Glutamatergic neuron (in vitro differentiated cells): ENCODE measurements at places on chromosomes 12 and 14.

- no peaks in the 10 kb centered on the region for H3K36me3 ChIP-seq
- H3K4me3 ChIP-seq = no peak overlapping the region
- H3K4me1 ChIP-seq = peaks cover 7% of the 10 kb centered on the region
- no peak overlapping the region for H3K27ac ChIP-seq
- DNase-seq = no peak
- H3K27me3 ChIP-seq = peaks cover 6% of the 10 kb centered on the region
Measured at GRCh38 chr12:13093848-13094220, 9.6 kb downstream of the GSG1 start.

DNA sequence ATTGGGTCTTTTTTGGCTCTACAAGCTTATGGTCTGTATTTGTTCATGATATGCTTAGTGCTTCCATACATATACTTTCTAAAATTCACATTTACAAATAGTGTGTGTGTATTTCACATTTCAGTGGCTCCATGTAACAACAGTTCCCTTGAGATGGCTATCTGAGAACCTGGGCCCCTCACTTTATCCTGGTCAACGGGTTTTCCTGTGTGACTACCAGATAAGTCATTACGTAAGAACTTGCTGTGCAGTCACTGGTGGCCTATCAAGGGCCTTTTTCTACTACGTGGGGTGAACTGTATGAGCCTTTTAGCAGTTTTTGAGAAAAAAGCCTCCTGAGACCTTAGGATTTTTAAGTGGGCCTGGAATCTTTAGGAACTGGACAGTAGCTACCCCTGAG, 454.1 kb downstream of the PCNX1 start:
- no peak overlapping the region for H3K27ac ChIP-seq
- H3K4me1 ChIP-seq = peaks cover 7% of the 10 kb centered on the region
- no peak overlapping the region for H3K4me3 ChIP-seq
- no peak for DNase-seq
- no peaks in the 10 kb centered on the region for H3K36me3 ChIP-seq
- peaks cover 1% of the 10 kb centered on the region for H3K27me3 ChIP-seq

DNA sequence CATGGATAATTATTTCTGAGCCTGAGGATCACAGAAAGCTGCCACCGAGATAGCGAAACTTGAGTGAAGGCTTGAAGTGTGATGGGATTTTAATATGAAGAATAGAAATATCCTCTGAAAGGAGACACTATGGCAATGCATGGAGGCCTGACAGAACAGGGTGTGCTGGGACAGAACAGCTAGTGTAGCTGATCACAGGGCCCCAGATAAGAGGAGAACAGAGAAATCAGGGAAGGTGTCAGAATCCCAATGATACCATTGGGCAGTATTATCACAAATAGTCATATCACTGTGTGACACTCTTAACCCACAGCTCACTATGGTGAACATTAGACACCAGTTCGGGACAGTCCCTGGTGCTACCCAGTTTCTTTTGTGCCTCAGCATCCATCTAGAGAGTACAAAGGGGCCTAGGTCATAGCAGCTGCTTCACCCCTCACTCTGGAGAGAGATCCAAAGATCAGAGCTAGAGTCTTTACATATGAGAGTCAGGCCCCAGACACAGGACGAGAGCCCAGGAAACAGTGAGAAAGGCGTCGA, 506 bp upstream of the OR10P1 start:
- no peak overlapping the region for H3K27ac ChIP-seq
- H3K4me1 ChIP-seq = no peaks in the 10 kb centered on the region
- H3K27me3 ChIP-seq = peaks cover 3% of the 10 kb centered on the region
- H3K36me3 ChIP-seq = peaks cover 8% of the 10 kb centered on the region
- H3K4me3 ChIP-seq = no peak overlapping the region

GRCh38 chr12:126588586-126589249, 1523.5 kb downstream of the AACS start:
- no peaks in the 10 kb centered on the region for H3K27me3 ChIP-seq
- no peaks in the 10 kb centered on the region for H3K36me3 ChIP-seq
- no peak overlapping the region for H3K27ac ChIP-seq
- DNase-seq = no peak

GRCh38 chr14:95850429-95850828, 26.2 kb upstream of the TUNAR start:
- H3K27ac ChIP-seq = no peak overlapping the region
- H3K27me3 ChIP-seq = peaks cover under 1% of the 10 kb centered on the region
- no peaks in the 10 kb centered on the region for H3K4me1 ChIP-seq
- no peak for DNase-seq

- no peak overlapping the region for H3K27ac ChIP-seq
- H3K4me3 ChIP-seq = no peak overlapping the region
Measured at GRCh38 chr12:101857043-101857558, 20.3 kb upstream of the DRAM1 start.

DNA sequence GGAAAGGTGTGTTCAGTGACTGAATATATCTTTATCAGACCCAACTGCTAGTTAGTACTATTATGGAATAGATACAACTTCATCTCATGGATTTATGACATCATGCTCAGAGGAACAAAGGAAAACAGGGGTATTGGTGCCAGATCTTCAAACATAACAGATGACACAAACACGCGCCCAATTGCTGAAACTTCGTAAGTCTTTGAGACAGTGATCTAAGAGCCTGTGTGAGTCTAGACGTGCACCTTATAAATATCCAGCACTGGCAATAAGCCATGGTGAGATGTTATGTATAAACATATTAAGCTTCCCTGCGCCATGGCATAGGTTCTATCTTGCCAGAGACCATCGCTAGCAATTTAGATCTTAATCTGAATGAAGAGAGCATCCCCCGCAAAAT, 42.2 kb upstream of the NR2C1 start:
- no peaks in the 10 kb centered on the region for H3K36me3 ChIP-seq
- H3K4me1 ChIP-seq = no peaks in the 10 kb centered on the region
- H3K27me3 ChIP-seq = no peaks in the 10 kb centered on the region
- H3K4me3 ChIP-seq = no peak overlapping the region
- H3K27ac ChIP-seq = no peak overlapping the region

GRCh38 chr12:98073610-98074009, 441.8 kb upstream of the TMPO start:
- no peak overlapping the region for H3K27ac ChIP-seq
- peaks cover 5% of the 10 kb centered on the region for H3K36me3 ChIP-seq
- H3K4me3 ChIP-seq = no peak overlapping the region

- H3K27ac ChIP-seq = no peak overlapping the region
- no peaks in the 10 kb centered on the region for H3K27me3 ChIP-seq
- DNase-seq = no peak
- H3K36me3 ChIP-seq = no peaks in the 10 kb centered on the region
- no peak overlapping the region for H3K4me3 ChIP-seq
Measured at GRCh38 chr14:74563586-74564159, 48.4 kb downstream of the LTBP2 start.

DNA sequence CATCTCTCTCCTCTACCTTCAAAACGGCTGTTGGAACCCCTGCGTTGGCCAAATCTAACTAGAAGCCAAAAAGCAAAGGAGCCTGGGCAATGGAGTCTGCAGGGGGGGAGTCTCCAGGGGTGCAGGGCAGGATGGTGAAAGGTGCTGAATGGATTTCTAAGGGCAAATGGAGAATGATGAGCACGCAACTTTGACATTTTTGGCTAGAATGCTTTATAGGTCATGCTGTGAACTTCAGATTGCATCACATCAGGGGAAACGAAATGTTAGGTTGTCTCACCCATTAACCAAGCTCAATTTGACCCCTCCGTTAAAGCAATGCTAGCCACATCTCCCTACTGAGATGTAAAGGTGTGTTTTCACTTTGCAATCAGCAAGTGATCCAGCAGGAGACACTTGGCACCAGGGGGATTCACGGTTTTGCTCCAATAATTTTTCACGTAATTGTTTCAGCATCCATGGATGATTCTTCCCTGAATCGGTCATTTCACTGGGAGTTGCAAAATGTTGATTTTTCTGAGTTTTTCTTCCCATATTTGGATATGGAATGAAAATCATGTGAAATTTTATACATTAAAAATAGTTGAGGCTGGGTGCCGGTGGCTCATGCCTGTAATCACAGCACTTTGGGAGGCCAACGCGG, 78.0 kb upstream of the MDM1 start:
- no peaks in the 10 kb centered on the region for H3K4me1 ChIP-seq
- H3K27me3 ChIP-seq = no peaks in the 10 kb centered on the region
- no peak overlapping the region for H3K4me3 ChIP-seq
- no peaks in the 10 kb centered on the region for H3K36me3 ChIP-seq
- no peak for DNase-seq

DNA sequence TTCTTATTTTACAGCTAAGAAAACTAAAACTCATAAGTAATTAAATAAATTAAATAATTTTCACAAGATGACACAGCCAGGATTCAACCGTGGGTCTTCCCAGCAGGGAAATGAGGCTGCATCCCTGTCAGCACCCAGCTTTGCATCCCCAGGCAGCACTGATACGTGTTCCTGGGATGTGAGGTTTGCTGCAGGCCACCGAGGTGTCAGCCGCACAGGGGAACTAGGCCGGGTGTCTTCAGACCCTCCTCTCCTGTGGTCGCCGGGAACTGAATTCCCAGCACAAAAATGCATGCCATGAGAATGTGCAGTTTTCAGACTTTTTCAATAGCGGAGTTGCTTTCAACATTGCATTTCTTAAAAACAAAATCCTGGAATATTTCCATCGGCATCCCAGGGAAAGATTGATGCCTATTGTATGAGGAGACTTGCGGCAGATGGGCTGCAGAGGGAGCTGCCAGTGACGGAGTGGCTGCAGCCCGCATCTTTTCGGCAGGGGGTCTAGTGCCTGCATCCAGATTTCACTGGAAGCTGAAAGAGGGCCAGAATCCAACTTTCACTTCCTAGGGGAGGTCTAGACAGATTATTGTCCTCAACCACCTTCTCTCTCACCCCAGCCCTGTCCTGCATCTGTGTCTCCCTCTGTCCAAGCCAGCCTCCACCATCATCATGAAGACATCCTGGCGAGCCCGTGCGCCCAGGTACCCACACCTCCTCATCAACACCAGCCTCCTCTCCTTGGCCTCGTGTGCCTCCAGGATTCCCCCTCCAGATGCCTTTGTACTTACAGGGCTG, 12.6 kb downstream of the LRTM2 start:
- H3K36me3 ChIP-seq = peaks cover 5% of the 10 kb centered on the region
- H3K4me1 ChIP-seq = peaks cover 25% of the 10 kb centered on the region
- peaks cover 3% of the 10 kb centered on the region for H3K27me3 ChIP-seq
- no peak for DNase-seq
- H3K4me3 ChIP-seq = no peak overlapping the region
- no peak overlapping the region for H3K27ac ChIP-seq

- H3K4me1 ChIP-seq = no peaks in the 10 kb centered on the region
- H3K27me3 ChIP-seq = no peaks in the 10 kb centered on the region
- DNase-seq = no peak
- peaks cover 10% of the 10 kb centered on the region for H3K36me3 ChIP-seq
Measured at GRCh38 chr14:58414845-58415244, 12.5 kb downstream of the TIMM9 start.

- no peak overlapping the region for H3K27ac ChIP-seq
- peaks cover 2% of the 10 kb centered on the region for H3K4me1 ChIP-seq
- peaks cover 4% of the 10 kb centered on the region for H3K36me3 ChIP-seq
- DNase-seq = no peak
Measured at GRCh38 chr12:106090591-106091445, 47.9 kb downstream of the NUAK1 start.

- H3K27me3 ChIP-seq = no peaks in the 10 kb centered on the region
- no peak overlapping the region for H3K4me3 ChIP-seq
- DNase-seq = no peak
- H3K27ac ChIP-seq = no peak overlapping the region
Measured at GRCh38 chr14:49923442-49923841, 30.6 kb downstream of the ARF6 start.

DNA sequence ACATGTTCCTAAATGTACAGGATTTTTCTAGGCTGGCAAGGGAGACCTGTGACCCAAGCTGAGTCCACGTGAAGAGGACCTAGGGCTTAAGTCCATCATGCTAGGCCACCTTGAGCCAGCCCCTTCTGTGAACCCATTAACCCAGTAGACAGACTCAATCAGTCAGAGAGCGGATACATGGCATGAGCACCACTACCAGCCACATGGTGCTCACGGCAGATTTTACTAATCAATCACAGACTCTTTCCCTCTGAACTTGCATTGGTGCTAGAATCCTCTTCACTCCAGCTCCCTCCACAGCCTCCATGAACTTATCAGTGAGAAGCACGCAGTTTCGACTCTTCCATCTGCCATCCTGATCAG, 9.0 kb downstream of the PHETA1 start:
- H3K4me1 ChIP-seq = peaks cover 20% of the 10 kb centered on the region
- DNase-seq = no peak
- H3K27ac ChIP-seq = peak overlapping the region; percentile 60
- peak overlapping the region; percentile 41 for H3K4me3 ChIP-seq

- H3K4me1 ChIP-seq = no peaks in the 10 kb centered on the region
- H3K36me3 ChIP-seq = peaks cover under 1% of the 10 kb centered on the region
- H3K4me3 ChIP-seq = no peak overlapping the region
- no peaks in the 10 kb centered on the region for H3K27me3 ChIP-seq
Measured at GRCh38 chr12:12376646-12377448, 20.0 kb downstream of the BORCS5 start.

DNA sequence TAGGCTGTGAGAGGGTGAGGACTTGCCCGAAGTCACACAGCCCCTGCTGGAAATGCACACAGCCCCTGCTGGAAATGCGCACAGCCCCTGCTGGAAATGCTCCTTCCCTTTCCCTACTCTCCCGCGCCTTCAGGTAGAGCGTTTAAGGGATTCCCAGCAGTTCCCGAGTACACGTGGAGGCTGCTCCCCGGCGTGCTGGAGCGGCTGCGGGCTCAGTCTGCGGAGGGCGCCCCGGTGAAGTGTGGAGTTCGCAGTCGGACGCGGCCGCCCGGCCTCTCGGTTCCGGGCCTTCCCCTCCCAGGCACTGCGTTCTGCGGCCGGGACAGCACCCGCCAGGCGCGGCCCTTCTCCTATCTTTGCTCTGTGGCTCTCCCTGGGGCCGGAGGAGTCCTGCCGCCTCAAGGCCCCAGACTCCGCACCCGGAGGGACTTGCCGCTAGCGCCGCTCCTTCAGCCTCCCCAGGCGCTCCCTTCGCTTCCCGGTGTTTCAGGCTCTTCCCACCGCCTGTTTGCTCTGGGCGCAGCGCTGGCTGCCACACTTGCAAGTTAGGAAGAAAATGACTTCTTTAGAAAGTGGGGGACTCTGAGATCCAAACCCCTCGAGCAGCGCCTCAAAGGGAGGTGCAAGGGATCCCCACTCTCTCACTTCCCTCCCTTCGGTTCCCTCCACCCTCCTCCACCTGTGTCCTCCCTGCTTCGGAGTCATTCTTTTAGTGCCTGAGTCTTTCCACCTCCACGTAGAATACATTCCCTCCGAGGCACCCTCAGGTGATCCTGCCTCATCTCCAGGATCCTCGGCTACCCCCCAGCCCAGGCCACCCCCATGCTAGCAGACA, 8.3 kb upstream of the TBX5 start:
- H3K27me3 ChIP-seq = peaks cover 49% of the 10 kb centered on the region
- no peak overlapping the region for H3K4me3 ChIP-seq
- H3K4me1 ChIP-seq = no peaks in the 10 kb centered on the region
- H3K27ac ChIP-seq = no peak overlapping the region

- no peak overlapping the region for H3K27ac ChIP-seq
- no peaks in the 10 kb centered on the region for H3K36me3 ChIP-seq
- H3K4me1 ChIP-seq = no peaks in the 10 kb centered on the region
- no peak overlapping the region for H3K4me3 ChIP-seq
- no peak for DNase-seq
- no peaks in the 10 kb centered on the region for H3K27me3 ChIP-seq
Measured at GRCh38 chr14:53462931-53463778, 310.0 kb upstream of the DDHD1 start.

- DNase-seq = no peak
- no peaks in the 10 kb centered on the region for H3K36me3 ChIP-seq
- peaks cover 2% of the 10 kb centered on the region for H3K27me3 ChIP-seq
- no peak overlapping the region for H3K27ac ChIP-seq
Measured at GRCh38 chr12:118521036-118521370, 144.6 kb downstream of the SUDS3 start.

- H3K4me3 ChIP-seq = no peak overlapping the region
- H3K27me3 ChIP-seq = no peaks in the 10 kb centered on the region
- H3K27ac ChIP-seq = no peak overlapping the region
- peaks cover 10% of the 10 kb centered on the region for H3K4me1 ChIP-seq
- no peak for DNase-seq
Measured at GRCh38 chr12:81084811-81085350, 7.0 kb downstream of the ACSS3 start.
